ENCODE measurements at places on chromosomes 2 and 18.

DNA sequence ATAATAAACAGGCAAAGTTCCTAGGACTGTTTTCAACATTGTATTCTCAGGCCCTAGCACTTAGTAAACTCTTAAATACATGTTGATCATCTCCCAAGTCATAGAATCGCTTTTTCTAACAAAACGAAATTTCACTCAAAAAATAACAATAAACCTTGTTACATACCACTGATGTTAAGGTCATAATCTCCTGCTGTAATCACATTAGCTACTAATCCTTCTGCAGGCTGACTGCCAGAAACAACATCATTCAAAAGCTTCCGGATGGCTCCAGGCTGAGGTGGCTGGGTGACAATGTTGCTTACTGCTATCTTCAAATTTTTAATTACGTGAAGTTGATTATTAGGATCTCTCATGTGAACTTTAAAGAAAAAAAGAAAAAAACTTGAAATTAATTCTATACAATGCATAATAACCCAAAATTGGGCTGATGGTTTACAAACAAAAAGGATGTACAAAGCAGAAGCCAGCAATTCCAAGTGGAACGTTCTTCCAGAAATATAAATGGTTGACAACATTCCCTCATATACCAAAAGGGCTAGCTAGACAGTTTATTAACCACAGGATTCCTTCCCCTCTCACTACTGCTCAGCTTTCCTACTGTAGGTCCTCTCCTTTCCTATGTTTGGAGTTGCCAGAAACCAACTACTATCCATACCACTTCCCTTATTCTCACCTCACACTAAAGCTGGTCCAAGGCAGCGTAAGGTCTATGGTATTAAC lies 11.6 kb downstream of the TRAPPC8 start:
- DNase-seq, result no peak

GRCh38 chr18:48186131-48186766 lies 222.9 kb downstream of the ZBTB7C start:
- no peak for DNase-seq

GRCh38 chr2:72415241-72415661 lies 267.6 kb upstream of the CYP26B1 start:
- DNase-seq, result no peak

- DNase-seq, result no peak
These were observed 227.4 kb upstream of the CDH7 start for GRCh38 chr18:65523461-65523860.

- DNase-seq, result no peak
These were observed 21.6 kb upstream of the OTX1 start for GRCh38 chr2:63029058-63029457.

DNA sequence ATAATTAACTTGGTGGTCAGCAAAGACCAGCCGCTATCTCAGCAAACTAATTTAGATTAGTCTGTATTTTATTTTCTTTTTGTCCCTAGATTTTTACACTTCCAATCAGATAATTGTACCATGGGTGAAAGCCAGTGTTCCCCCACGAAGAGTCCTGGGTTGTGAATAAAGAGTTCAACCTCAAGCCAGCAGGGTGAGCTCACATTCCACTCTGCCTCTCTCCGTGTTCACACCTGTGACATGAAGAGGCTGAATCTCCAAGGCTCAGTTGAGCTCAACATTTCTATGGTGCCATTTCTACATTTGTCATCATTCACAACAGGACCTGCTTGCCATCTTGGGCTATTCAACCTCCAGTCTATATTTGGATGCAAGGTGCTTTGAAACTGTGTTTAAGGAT lies 771.5 kb downstream of the GALR1 start:
- no peak for DNase-seq

DNA sequence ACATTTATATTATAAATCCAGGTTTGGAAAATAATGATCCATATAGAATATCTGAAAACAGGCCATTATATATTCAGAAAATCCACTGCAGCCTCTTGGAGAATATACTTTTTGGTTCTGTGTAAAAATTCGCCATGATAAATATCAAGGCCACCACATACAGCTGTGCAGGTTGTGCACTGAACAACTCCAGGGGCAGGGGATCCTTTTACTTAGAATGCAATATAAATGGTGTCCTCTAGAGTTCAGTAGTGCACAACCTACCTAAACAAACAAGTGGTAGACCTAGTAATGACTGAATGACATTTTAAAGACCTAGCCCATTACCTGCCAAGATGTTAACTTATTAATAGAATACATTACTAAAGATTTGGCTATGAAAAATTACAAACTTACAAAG lies 22.4 kb downstream of the MOGAT1 start:
- no peak for DNase-seq

GRCh38 chr18:49612515-49613033 lies 50.7 kb downstream of the LIPG start:
- DNase-seq, result no peak

DNA sequence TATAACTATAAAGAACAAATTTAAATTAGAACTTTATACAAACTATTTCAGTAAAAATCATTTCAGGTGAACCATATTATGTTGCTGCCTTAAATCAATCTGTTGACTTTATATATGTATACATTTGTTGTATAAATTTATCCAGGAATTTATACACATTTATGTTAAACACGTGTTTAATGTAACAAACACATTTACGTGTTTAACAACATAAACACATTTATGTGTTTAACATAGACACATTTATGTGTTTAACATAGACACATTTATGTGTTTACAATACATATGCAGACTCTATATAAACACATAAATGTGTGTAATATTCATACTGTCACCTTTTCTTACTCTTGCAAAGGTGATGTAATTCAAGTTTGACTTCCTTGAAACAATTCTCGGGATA lies 75.4 kb upstream of the TWSG1 start:
- DNase-seq, result no peak

DNA sequence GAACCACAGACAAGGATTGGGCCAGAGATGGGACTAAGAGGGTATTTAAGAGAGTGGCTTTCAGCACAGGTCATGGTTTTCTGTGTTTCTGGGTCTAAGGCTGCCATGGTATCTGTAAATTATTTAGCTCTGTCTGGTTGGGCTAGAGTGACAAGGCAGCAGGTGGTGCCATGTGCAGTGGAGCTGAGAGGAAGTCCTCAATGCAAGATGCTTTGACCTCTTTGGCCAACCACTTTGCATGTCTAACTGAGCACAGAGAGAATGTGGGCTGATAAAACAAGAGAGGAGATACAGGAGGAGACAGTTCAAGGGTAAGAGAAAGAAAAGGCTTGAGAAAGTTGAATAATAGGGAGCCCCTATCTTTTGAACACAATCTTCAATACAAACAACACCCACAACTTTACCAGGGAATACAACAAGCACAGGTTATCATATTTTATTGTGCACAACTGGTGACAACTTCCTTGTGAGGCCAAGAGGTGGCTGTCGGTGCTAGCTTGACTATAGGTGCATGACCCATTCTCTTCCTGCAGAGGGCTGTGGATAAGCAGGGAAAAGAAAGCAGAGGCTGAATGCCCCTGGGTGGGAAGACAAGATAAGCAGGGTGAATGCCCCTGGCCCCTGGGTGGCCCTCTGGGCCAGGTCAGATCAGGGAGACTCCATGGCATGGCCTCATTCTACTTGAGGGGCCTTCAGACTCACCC lies 12.3 kb downstream of the FLACC1 start:
- DNase-seq, result no peak

DNA sequence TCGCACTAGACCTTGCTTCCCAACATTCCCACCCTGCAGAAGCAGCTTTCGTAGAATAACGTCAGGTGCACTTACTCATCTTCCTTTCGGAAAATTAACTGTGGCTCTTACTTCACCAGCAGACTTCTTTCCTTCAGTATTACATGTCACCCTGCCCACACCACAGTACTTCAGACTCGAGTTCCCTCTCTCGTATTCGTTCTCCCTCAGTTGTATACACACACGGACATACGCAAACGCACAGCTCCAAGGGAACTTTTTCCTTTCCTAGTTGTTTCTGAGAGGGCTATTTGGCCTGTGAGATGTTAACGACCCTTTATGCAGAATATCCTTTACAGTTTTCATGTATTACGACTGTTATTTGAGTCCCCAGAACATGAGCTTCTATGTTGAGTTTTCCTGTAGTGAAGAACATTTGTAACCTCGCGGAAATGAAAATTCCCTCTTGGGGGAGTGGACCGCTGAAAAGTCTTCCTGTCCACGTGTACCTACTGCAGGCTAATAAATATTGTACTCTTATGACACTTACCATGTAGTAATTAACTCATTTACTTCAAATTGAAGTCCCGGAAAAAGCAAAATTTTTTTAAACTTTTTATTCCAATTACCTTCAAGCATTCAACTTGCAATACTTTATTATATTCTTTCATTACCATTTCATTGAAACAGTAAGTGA lies 908 bp downstream of the ERLEC1 start:
- DNase-seq, result no peak

DNA sequence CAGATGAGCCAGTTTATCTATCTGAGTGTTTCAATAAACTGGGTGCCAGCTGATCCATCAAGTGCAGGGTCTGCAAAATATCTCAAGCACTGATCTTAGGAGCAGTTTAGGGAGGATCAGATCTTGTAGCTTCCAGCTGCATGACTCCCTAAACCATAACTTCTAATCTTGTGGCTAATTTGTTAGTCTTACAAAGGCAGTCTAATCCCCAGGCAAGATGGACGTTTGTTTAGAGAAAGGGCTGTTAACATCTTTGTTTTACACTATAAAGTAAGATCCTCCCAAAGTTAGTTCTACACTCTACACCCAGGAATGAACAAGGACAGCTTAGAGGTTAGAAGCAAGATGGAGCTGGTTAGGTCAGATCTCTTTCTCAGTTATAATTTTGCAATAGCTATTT lies 28.7 kb upstream of the HNMT start:
- no peak for DNase-seq

- peak; percentile 39 for DNase-seq
These were observed 97.9 kb upstream of the GPR45 start for GRCh38 chr2:105143467-105144151.

DNA sequence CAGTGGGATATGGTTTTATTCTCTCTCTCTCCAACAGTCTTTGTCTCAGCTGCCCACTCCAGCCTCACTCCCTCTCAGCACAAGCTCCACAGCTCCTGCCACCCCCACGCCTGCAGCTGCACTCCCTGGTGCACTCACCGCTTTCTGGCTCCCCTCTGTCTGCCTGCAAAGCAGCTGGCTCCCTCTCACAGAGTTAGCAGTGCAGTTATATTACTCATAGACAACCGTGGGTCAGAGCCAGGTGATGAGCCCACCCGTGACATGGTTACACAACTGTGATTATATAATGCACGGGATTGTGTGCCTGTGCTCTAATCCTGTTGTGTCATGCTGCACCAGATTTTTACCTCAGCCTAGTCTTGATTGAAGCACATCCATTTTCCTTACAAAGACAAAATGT lies 276.9 kb upstream of the CHAC2 start:
- DNase-seq, result no peak

GRCh38 chr2:73821227-73821626 lies 7.5 kb upstream of the STAMBP start:
- no peak for DNase-seq

DNA sequence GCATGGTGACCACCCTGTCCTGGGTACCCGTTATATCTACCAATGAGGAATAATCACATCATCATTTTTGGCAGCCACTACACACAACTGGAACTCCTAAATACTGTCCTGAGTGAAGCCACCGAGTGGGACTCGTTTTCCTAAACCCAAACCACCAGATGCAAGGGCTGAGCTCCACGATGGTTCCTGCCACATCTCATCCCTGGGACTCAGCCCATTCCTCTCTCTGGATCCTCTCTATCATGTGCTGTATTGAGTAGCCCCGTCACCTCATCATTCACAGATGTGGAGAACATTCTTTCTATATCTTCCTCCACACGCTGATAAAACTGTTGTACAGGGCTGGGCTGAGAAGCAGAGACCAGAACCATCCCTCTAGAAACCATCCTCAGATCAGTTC lies 79.4 kb upstream of the SMAD7 start:
- peak; percentile 38 for DNase-seq

GRCh38 chr2:177221970-177222369 lies 9.4 kb downstream of the HNRNPA3 start:
- DNase-seq, result no peak

DNA sequence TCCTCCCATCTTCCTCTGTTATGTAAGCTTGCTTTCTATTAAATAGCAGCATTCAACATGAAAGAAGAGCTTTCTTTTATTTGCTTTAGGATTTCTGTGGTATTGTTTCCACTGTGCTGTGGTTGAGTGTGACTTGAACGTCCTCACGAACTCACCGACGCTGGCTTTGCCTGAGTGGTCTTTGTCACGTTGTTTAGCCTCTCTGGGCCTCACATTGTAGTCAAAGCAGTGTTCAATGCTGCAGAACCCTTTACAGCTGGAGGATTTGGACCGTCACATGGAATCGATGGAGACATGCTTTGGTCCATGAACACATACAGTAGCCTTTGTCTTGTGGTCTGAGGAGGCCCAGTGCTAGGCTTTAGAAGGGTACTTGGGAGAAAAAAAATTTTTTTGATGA lies 66.3 kb downstream of the TANC1 start:
- DNase-seq, result no peak

DNA sequence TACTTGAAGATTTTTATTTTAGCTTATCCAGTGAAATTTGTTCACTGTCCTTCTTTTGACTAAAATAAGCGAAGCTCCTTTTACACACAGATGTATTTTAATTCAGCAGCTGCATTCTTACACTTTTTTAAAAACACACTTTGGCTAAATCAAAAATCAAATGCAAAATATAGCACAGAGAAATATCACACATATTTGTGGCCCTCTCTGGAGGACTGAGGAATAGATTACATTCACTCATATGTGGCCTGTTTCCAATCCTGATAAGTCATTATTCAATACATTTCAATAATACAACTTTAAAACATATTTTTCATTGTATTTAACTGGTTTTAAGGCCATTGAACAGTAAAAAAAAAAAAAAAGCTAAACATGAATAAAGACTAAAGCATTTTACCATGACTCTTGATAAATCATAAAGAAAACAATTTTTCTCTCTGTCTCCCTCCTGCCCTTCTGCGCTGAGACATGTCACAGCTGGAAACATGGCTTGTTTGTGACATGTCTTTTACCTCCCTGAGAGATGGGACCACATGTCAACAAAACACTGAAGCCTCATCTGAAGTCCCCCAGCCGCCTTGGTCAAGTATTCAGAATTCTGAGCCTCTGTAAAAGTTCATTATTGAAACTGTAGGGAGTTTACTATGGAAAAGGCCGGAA lies 221.0 kb downstream of the ZNF407 start:
- DNase-seq, result no peak

GRCh38 chr2:187988348-187988747 lies 303.3 kb upstream of the GULP1 start:
- DNase-seq, result no peak

DNA sequence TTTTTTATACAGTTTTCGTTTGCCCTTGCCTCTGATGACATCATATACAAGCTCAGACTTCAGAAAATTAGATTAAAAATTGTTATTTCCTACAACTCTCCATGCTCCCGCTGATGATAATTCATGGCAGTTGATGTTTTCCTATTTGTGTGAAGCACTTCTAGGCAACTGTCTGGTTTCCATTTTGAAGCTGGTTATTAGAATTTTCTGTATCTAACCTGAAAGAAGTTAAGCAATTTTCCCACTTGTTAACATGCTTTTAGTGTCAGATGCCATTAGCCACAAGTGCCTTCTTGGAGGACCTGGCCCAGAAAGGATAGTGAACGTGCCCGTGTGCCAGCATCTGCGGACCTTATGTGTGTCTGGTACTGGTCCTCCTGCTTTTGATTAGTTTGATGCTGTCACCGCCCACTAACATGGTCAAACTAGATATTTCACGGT lies 347.6 kb upstream of the RAB12 start:
- DNase-seq, result no peak

GRCh38 chr2:20015482-20016083 lies 3.1 kb upstream of the MATN3 start:
- no peak for DNase-seq
